ENCODE measurements at places on chromosomes 16 and 17.
A peak's percentile ranks its signal among the peaks of the same experiment; 100 is the strongest.

DNA sequence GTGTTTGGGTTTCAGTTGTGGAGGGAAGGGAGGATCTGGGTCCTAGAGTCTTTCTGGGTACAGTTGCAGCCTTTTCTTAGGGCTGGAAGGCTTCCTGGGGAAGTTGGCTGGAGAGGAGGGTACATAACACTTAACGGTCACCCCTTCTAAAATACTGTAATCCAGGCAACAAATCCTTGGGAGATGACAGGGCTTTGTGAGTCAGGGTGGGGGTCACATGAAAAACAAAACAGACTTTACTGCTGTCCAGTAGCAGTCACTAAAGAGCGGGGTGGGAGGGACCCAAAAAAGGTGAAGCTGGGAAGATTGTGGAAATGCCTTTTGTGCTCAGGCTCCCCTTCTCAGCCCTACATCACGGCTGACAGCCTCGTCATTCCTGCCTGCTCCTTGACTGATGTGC, 6.3 kb downstream of the SAP30BP start:
- DNase-seq = no peak

DNA sequence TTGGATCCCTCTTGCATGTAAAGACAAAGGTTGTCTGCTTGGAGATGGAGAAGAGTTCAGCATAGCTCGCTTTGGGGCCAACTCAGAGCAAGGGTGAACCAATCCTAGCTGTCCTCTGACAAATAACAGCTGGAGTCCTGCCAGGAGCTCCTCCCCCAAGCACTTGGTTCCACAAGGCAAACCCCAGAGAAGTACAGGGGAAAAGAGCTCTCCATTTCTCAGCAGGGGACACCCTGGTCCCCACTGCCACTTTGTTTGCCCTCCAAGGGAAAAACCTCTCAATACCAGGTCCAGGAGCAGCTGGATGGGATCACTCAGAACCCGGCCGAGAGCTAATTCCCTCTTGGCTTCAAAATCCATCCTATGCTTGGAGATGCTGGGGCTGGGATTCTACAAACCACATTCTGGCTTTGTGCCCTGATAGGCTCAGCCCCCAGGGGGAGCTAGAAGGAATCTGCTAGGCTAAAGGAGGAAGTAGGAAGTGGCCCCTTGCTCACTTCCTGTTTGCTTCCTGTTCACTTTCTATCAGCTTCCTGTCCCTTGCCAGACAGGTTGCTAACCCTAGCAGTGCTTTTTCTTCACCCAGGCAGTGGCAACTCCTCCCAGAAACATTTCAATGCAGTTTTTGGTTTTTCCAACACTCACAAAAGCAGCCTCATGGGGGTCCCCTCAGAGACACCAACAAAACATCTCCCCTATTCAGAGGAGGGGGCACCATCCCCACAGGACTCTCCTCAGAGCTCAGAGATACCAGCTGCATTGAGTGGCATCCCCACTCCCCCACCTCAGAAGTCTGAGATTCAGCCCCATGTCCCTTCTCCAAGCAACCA, 30.7 kb downstream of the CDRT4 start:
- peak; percentile 94 for DNase-seq

DNA sequence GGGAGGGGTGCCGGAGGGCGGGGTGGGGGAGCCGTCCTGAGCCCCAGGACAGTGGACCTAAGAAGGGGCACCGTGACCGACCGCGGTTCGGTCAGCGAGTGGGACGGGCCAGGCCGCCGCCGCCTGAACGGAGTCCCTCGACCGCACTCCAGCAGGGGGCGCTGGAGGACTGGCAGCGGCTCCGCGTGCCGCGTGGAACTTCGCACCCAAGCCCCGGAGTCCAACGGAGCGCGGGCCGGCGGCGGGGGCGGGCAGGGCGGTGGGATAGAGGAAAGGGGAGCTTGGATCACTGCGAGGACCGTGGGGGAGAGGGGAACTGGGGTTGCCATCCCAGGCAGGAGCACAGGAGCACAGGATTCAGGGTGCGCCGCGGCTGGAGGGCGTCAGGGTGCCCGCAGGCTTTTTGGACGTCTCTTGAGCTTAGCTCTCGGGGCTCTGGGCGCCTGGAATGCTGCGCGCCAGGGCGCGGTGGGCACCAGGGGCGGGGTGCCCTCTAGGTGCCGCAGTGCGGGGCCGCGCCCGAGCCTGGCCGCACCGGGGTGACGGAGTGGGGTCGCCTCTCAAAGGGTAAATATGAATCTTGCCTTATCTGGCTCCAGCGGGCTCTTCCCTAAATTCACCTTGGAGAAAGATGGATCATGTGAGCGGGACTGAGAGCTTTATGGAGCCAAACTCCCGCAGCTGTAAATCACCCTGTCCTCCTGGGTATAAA, 379 bp upstream of the OTOP2 start:
- peak; percentile 92 for DNase-seq

- DNase-seq = peak; percentile 3
These were observed 18.6 kb downstream of the SNN start for GRCh38 chr16:11686713-11687380.

DNA sequence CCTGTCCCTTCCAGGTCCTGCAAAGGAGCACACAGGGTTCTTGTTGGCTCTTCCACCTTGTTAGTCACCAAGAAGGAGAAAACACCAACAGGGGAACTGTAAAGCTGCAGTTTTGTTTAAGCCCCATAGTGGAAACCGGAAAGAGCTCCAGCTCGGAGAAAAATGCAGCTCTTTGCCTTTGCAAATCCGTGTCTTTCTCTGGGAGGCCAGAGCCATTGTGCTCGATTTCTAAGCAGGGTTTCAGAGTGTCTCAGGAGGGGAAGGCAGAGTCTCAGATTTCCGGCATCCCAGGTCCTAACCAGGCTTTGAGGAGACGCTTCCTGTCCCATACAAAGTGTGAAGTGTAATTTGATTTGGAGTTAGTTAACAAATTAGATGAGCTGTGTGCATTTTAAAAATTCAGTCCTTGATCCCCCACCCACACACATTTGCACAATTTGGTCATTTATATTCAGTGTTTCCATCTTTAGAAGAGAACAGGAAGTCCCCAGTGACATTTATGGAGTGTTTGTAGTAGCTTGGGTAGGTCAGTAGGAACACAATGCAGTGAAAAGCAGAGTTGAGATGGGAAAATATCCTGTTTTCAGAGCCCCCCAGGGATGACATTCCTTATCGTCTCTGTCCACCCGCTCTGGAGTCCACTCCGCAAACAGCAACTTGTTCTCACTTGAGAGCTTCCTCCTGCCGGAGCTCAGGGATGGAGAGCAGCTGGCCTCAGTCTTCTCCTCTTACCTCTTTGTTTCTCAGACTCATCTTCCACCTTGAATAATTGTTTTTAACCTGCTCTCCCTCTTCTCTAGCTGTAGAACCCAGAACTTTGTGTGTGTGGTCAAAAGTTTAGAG, 331.9 kb downstream of the SEC14L1 start:
- DNase-seq = no peak

- no peak for DNase-seq
These were observed 113.1 kb downstream of the ZFHX3 start for GRCh38 chr16:72934636-72935403.

DNA sequence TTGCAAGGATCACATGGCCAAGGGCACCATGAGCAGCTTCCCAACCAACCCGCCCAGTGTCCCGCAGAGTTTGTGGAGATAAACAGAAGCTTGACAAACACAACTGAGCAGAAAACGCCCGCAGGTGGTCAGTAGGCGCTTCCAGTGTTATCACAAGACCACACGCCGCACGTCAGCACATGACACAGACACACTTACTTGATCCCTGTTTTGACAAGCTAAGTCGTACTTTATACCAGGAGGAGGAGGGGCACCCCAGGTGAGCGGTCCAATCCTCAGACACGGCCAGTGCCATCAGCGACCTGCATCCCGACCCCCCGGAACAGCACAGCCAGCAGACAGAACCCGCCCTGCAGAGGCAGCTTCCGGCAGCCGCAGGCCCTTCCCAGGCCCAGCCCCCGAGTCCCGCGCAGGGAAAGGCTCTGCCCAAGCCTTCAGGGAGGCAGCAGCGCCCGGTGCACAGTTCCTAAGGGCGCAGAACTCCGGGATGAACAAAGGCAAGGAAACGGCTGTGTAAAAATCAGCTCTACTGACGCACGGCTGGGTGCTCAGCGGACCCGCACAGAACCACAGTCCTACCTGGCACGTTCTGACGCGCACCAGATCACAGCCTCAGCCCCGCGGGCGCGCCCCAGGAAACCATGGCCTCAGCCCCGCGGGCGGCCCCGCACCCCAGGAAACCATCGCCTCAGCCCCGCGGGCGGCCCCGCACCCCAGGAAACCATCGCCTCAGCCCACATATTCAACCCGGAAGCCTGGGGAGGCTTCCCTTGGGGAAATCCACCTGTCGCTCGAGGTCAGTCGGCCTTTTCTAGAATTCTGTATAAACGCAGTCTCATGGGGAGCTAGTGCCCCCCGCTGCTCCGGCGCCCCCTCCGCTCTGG, 27.8 kb downstream of the AXIN1 start:
- no peak for DNase-seq

- DNase-seq = no peak
These were observed 36.6 kb downstream of the ANKRD11 start for GRCh38 chr16:89453501-89454321.

DNA sequence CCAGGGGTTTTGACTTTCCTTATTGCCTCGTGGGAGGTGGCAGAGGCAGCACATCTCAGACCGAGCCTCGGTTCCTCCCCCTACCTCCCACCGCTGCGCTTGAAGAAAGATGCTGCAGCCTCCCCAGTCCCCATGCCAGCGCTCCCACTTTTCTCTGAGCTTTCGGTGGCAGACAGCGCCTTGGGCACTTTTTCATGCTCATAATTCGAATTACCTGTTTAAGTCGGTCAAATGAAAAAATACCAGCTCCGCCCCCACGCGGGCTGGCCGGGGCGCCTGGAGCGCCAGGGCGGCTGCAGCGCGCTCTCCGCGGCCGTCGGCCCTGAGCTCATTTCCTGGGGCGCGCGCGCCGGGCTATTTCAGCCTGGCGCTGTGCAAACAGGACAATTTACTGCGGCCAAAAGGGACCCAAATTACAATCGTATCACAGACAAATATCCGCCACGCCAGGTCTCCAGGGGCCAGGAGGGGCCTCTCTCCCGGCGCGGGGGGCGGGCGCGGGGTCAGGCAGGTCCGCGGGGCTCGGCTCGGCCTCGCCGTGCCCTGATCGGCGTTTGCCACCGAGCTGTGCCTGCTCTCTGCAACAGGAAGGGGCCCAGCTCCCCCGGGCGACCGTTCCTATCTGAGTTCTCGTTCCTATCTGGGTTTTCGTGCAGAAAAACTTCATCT, 45.0 kb downstream of the SOST start:
- DNase-seq = no peak

GRCh38 chr17:80499560-80499959, 23.2 kb upstream of the NPTX1 start:
- no peak for DNase-seq

- peak; percentile 19 for DNase-seq
These were observed 63.9 kb upstream of the DNAJA2 start for GRCh38 chr16:47037396-47037745.

DNA sequence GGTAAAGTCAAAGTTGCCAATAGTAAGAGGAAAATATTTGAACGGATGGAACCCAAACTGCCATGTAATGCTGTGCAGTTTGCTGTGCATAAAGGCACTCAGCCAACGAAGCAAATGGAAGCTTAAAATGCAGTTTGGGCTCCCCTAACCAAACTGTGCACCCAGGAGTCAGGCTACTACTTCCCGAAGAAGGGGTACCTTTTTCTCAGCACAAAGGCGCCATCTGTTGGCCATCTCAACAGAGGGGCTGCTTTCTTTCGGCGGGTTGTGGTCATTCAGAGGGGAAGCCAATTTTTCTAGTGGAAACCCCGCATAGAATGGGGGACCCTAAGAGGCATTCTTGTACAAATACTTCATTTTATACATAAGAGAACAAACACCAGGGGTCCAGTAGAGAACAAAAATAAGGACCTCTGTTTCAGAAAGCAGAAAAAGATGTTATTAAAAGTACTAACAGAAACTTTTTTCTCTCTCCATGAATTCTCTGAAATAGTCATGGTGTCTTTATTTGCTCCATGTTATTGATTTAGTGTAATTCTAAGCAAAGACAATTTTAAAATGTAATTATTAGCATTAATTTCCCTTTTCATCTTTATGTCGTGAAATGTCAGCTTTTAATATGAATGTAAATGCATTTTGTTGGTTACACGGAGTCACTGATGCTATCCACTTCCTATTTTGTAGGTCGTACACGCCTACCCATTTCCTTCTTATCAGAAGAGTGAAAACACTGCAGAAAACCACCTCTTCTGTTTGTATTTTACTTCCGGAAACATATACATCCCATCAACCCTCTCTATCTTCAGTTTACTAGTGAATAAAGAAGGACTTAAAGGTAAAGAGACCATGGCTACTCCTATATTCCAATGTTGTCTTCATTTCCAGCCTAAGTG, 453.3 kb downstream of the KCNJ2 start:
- no peak for DNase-seq

DNA sequence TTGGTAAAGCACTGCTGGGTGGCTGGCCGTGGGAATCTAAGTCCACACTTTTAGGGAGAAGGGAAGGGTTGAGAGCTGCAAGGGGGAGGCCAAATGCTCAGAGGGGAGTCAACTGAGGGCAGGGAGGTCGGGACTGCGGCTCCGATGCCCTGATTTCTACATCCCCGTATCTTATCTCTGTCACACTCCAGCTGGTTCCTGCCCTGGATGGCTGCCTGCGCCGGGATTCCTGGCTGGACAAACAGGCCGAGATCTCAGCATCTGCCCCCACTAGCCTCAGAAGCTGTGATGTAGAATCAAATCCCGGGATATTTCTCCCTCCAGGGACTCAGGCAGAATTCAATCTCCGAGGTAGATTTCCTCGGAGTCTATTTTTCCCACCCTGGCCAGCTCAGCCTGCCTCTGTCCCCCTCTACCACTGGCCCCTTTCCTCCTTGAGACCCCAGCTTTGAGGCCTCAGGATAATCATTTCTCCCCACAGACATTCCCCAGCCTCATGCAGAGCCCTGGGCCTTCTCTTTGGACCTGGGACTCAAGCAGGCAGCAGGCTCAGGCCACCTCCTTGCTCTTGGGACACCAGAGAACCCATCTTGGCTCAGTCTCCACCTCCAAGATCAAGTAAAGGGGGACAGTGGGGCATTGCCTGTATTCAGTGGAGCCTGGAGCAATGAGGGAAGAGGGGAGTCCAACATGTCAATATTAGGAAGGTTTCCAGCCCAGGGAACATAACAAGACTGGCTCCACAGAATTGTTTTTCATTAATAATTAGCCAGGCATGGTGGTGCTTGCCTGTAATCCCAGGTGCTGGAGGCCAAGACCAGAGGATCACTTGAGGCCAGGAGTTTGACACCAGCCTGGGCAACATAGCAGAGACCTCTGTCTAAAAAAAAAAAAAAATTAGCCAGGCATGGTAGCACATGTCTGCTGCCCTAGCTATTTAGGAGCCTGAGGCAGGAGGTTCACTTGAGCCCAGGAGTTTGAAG, 1.8 kb downstream of the SHBG start:
- no peak for DNase-seq

DNA sequence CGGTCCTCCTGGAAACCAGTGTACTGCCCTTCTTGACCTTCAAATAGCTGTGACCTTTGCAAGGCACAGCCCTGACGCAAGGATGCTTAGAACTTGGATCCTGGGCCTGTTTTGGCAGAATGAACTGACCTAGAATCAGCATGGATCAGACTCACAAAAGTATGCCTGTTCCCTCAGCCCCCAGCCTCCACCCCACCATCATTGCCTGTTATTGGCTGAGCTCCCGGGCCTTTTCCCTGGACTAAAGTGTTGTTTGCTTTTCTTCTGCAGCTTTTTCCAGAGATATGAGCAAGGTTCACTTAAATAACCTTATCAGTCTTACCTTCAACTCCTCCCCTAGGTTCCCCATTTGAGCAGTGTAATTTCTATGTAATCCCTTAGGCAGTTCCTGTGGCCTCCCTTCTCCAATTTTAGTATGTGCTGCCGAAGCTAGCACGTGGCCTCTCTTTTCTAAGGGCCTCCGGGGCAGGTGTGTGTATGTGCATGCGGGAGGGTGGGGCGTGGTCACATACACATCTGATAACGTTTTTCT, 347.4 kb downstream of the MAF start:
- peak; percentile 34 for DNase-seq

GRCh38 chr17:44970136-44970741, 2.1 kb upstream of the C1QL1 start:
- no peak for DNase-seq
